ENCODE measurements at places on chromosomes 16 and 17. TPM values are rescaled to one million over a fixed set of nuclear protein-coding genes. Genes with fewer than 3 reads are reported as not detected.

DNA sequence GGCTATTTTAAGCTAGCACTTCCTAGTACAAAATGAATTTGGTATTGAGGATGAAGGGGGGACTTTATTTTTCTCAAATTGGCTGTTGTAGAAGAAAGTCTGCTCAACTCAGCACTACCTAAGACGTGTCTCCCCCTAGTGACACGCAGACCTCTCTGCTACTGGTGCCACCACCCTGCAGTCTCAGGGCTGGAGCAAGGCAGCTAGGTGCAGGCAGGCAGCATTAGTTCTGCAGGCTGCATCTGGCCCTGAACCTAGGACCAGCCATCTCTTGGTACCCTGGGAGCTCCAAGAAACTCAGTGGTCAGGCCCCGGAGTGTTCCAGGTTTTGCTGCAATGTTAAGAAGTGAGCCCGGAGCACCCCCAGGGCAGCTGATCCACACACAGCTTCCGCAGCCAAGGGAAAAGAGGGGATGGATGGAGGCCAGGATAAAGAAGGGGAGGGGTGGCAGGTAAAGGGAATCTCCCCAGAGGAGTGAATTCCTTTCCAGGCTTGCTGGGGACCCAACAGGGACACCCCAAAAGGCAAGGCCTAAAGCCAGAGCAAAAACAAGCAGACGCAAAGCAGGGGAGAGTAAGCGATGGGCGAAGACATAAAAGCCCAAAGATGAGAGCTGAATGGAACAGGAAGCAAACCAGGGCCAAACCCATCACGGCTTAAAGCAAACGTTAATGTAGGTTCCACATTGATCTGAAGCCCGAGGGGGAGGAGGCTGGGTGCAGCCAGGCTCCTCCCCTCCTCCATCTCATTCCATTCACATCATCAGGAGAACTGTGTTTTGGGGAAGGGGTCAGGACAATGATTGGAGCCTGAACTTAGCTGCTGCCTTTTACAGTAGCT lies 200.5 kb downstream of the ZFHX3 start:
- peak; percentile 32 for DNase-seq
- no peak overlapping the region for H3K27ac ChIP-seq
- no peak overlapping the region for H3K4me3 ChIP-seq
- peaks cover 27% of the 10 kb centered on the region for H3K4me1 ChIP-seq
- H3K36me3 ChIP-seq, result no peaks in the 10 kb centered on the region
- H3K27me3 ChIP-seq, result peaks cover 5% of the 10 kb centered on the region

Gene ITGB3
- not detected for total RNA-seq

GRCh38 chr16:12067714-12068401 lies 91.3 kb downstream of the SNX29 start:
- H3K27ac ChIP-seq, result no peak overlapping the region
- no peak overlapping the region for H3K4me3 ChIP-seq
- DNase-seq, result peak; percentile 44

DNA sequence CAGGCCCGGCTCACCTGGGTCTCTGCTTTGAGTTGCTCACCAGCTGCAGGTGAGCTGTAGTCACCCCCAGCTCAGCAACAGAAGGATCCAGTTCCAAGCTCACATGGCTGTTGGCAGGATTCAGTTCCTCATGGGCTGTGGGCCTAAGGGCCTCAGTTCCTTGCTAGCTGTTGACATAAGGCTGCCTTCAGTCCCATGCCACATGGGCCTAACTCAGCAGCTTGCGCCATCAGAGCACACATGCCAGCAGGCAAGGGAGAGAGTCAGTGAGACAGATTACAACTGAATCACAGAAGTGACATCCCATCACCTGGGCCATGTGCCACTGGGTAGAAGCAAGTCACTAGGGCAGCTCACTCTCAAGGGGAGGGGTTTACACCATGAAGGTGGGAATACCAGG lies 24.7 kb downstream of the PSMD7 start:
- H3K36me3 ChIP-seq, result peaks cover 11% of the 10 kb centered on the region
- peaks cover 11% of the 10 kb centered on the region for H3K4me1 ChIP-seq
- H3K27me3 ChIP-seq, result peaks cover 2% of the 10 kb centered on the region
- DNase-seq, result no peak
- no peak overlapping the region for H3K27ac ChIP-seq

Gene SCNN1B
- total RNA-seq, result not detected

Gene MSI2
- total RNA-seq, result 60.6 TPM

GRCh38 chr17:42519546-42520491 lies 16.2 kb upstream of the NAGLU start:
- H3K36me3 ChIP-seq, result peaks cover 31% of the 10 kb centered on the region
- peaks cover 14% of the 10 kb centered on the region for H3K27me3 ChIP-seq
- peaks cover 66% of the 10 kb centered on the region for H3K4me1 ChIP-seq
- H3K27ac ChIP-seq, result peak overlapping the region; percentile 99
- DNase-seq, result peak; percentile 59

Data from endothelial cell (in vitro differentiated cells).